Stimulated activated CD4-positive, alpha-beta T cell treated with anti-CD3 and anti-CD28 coated beads, TNF-alpha, amount 100 ng/mL, for 1 hour (primary cell): ENCODE measurements at places on chromosomes 2 and 18.

GRCh38 chr18:75363446-75364225 lies 63.9 kb downstream of the SMIM21 start:
- no peak for DNase-seq

DNA sequence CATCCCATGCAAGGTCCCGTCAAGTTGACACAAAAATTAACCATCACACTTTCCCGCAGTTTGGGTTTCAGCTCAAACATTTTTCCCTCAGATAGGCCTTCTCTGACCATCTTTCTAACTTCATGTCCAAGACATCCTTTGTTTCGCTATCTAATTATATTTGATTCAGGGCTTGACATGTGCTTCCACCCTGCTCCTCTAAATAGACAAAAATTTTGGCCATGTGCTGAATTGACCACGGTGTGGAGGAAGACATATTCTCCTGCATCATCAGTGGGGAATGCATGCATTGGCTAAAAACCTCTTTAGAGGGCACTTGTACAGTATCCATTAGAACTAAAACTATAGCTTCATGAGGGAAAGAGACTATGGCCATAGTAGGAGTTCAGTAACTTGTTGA lies 81.2 kb downstream of the PLCL1 start:
- no peak for DNase-seq

GRCh38 chr2:28393114-28393836 lies 617 bp downstream of the FOSL2 start:
- DNase-seq: peak; percentile 40

DNA sequence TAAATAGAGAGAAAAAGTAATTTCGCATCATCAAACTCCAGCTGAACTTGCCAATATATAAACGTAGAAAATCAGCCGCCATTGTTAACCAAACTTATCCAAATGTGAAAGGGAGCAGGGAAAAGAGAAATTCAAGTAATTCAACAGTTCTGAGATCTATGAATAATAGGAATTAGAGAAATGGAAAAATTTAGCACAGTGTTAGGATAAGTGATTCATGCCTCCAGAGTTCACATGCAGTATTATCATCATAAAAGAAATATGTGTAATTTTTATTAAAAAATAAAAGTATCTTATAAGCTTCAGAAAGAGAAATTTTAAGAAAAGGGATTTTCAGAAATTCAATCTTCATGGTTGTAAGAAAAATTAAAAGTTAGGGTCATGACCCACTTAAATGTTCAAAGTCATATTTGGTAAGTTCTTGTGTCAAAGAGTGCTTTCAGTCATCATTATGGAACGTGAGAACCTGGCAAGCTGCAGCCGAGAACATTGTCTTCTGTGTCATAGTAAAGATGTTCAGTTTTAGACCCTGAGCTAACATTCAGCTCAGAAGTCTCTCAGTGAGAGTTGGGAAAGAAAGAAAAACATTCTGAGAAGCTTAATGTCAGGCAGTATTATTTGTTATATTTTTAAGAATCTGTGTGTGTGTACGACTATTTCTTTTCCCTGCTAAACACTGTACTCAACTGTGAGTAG lies 414.3 kb upstream of the RGPD4 start:
- no peak for DNase-seq

DNA sequence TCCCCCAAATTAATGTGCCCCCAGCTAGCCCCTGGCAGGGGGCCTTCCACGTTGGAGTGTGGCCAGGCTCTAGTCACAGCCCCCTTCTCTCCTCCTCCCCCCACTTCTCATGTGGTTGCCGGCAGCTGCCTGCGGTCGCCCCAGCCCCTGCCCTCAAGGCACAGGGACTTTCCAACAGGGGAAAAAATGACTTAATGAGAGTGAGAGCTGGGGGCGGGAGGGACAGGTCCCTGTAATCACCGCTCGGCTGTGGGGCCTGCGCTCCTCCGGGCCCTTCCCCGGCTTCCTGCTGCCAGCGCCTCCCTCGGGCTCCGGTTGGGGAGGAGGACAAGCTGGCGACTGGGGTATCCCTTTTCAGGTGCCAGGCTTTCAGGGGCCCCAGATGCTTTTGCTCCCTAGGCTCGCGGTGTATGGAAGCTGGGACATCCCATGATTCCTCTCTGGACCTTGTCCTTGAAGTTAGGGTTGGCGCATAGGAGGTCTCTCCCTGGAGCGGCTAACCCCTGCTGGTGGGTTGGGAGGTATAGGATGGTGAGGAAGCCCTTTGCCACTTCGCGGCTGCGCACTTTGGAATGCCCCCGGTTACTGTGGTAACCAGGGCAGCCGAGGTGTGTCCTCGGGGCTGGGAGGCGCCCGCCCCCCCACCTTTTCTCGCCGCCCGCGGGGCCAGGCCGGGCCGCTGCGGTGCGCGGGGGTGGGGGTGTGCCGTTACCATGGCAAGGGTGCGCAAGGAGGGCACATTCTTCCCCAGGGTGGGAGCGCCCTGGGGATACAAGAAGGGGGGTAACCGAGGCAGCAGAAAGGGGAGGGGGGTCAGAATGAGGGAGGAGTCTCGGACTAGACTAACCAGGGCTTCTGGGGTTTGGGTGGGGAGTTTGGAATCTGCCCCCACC lies 16.1 kb downstream of the WNT10A start:
- DNase-seq: peak; percentile 73

GRCh38 chr2:85257359-85257969 lies 70.3 kb downstream of the TGOLN2 start:
- DNase-seq: no peak

GRCh38 chr2:209208211-209208610 lies 215.6 kb upstream of the MAP2 start:
- DNase-seq: no peak

GRCh38 chr2:119106301-119106897 lies 52.2 kb downstream of the C1QL2 start:
- DNase-seq: no peak

DNA sequence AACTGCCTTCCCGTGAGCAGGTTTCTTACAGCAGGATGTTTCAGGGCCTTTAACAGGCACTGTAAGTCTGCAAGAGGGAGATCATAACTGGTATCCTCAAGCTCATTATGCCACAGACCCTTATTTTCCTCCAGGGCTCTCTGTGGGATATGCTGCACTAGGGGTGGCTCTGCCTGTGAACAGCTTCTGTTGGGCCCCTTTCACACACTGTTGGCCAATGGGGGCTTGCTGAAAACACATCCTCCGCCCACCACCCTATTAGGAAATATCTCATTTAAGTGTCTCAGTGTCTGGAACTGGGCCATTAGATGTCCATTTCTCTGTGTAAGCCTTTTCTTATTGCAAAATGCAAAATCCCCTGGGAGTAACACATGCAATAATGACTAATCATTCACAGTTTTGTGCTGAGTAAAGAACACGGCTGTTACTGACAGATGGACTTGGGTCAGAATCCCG lies 414.3 kb upstream of the HS6ST1 start:
- DNase-seq: no peak

DNA sequence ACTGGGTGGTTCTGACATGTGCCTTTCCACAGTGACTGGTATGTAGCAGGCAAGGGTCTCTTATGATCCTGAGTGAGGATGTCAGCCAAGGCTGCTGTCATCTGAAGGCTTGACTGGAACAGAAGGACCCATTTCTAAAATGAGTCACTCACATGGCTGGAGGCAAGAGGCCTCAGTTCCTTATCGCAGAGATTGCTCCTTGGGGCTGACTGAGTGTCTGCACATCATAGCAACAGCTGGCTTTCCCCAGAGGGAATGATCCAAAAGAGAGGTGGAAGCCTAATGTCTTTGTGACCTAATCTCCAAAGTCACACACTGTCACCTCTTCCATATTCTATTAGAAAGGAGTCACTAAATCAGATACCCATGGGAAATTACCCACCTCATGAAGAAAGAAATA lies 114.0 kb downstream of the NEDD4L start:
- no peak for DNase-seq

GRCh38 chr18:79772108-79772864 lies 25.5 kb upstream of the KCNG2 start:
- no peak for DNase-seq
